ENCODE measurements at places on chromosomes 16 and 17.

DNA sequence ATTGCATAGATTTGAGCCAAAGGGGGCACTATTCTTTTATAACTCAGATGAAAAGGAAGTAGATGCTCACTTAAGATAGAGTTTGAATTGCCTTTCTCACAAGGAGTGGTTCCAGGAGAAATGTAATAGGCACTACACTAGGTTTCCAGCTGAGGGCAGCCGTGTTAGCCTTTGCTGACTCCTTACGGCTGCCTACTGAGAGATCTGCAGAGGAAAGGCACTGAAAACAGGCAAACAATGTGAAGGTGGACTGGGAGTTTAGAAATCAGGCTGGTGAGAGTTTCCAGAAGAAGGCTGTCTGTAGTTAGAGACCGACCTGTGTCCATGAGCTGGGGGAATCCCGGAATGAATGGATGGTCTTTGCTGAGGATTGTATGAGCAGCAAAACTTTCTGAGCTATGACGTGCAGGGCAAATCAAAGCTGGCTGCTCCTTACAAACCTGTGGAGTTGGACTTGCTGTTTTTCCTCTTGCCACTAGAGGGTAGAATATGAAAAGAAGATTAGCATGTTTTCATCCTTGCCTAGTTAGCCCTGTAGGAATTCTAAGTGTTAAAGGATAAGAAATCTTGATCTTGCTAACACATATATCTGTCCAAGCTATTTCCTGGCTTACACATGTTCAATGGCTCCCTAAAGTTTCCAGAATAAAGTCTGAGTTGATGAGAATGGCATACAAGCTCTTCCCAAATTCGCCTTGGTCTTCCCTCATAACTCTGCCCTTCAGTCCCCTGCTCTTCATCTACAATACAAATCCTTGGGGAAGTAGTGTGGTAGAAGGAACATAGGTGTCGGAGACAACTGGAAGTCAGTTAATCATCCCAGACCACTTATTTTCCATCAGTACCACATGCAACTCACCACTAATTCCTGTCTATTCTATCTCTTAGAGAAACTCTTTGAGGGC is 20.1 kb upstream of the TAOK1 start:
- no peak for DNase-seq
- H3K27me3 ChIP-seq = no peaks in the 10 kb centered on the region

DNA sequence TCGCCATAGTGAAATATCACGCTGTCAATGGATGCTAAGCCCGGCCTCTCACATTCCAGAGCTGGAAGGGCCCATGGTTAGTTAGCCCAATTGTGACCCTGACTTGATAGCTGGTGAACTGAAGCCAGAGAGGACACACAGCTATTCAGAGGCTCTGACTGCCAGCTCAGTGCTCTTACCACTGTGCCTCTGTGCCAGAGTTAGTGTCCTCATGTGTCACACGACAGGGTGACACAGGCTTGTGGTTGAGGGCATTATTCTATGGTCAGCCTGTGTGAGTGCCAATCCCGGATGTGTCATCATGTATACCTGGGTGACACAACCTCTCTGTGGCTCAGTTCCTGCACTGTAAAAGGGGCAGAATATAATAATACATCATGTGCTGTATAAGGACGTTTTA is 2.5 kb upstream of the MT1X start:
- H3K4me3 ChIP-seq = no peak overlapping the region
- no peaks in the 10 kb centered on the region for H3K36me3 ChIP-seq
- no peaks in the 10 kb centered on the region for H3K27me3 ChIP-seq
- no peak for DNase-seq
- H3K27ac ChIP-seq = no peak overlapping the region
- H3K4me1 ChIP-seq = peaks cover 76% of the 10 kb centered on the region

DNA sequence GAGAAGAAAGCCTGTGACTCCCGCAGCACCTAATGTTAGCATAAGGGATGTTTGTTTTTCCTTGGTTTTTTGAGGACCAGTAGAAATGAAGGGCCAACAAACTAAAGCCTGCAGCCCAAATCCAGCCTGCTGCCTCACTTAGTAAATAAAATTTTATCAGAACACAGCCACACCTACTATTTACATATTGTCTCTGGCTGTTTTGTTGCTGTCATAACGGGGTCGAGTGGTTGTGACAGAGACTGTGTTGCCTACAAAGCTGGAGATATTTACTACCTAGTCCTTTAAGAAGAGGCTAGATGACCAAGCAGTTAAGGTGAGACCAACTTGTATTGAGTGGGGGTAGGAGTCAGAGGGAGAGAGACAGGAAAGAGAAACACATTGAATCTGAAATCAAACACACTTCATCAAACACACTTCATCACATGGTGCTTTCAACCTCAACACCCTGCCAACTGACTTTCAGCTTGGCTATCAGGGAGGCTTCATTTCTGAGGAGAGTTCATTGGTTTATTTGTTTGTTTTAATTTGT is 546.3 kb upstream of the CDH11 start:
- no peak for DNase-seq
- H3K27ac ChIP-seq = no peak overlapping the region
- H3K36me3 ChIP-seq = no peaks in the 10 kb centered on the region
- no peaks in the 10 kb centered on the region for H3K4me1 ChIP-seq
- H3K4me3 ChIP-seq = no peak overlapping the region
- H3K27me3 ChIP-seq = no peaks in the 10 kb centered on the region

DNA sequence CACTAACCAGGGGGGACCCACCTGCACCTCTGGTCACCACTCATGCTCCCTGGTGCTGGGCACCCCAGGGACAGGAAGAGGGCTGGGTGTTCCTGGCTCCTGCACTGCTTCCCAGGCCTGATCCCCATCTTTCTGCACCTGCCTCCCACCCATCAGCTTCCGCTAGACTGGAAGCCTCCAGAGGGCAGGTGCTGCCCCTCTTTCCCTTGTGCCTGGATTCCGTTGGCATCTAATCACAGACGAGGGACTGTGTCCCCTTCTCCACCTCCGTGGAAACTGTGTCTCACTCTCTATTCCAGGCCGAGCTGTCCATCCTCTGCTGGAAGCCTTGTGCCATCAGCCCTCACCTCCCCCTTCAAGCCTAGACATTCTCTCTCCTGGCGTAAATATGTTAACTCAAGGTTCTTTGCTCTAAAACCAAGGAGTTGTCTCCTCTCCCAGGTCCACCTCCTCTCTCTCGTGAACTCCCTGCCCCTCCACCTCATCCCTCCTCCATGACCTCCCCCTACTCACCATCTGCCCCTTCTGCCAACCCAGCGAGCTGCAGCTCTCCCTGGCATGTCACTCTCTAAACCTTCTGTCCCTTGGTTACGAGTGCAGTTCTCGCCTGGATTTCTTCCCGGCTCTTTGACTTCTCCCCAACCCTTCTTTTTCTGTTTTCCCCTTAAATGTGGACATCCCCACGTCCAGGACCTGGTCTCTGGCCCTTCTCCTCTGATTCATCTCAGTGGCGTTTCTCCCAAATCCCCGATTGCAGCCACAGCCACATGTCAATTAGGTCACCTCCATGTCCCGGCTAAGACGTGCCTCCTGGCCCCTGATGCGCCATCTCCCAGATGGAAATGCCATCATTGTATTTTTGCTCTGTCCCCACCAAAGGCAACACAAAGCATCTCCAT is 107.7 kb downstream of the SEC14L1 start:
- peaks cover 3% of the 10 kb centered on the region for H3K4me1 ChIP-seq
- DNase-seq = no peak
- H3K4me3 ChIP-seq = no peak overlapping the region
- H3K36me3 ChIP-seq = no peaks in the 10 kb centered on the region
- no peaks in the 10 kb centered on the region for H3K27me3 ChIP-seq

GRCh38 chr17:31825961-31826691 is 32.9 kb downstream of the COPRS start:
- no peak for DNase-seq
- H3K36me3 ChIP-seq = no peaks in the 10 kb centered on the region

DNA sequence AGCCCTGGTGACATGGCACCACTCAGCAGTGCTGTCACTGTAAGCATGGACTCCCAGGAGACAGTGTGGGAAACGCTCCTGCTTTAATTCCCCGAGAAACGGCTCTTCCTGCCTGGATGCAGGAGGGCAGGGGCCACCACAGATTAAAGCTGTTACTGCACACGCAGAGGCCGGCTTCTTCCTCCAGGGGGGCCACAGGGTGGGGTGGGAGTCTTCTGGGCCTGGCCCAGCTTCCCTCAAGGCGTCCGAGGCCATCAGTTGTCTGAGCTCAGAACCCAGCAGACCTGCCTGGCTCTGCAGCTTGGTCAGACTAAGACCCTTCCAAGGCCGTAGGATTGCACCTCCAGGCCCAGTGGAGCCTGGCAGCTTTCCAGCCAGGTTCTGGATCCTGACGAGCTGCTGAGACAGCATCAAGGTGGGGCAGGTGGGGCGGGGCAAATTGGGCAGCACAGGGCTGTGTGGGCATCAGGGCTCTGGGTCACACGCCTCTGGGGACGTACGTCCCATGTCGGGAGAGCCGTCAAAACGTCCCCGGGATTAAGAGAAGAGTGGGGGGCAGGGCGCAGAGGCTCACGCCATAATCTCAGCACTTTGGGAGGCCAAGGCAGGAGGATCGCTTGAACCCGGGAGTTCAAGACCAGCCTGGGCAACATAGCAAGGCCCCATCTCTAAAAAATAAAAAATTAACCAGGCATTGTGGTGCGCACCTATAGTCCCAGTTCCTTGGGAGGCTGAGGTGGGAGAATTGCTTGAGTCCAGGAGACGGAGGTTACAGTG is 5.0 kb upstream of the CAPN15 start:
- H3K4me3 ChIP-seq = no peak overlapping the region
- peaks cover 25% of the 10 kb centered on the region for H3K4me1 ChIP-seq
- no peak overlapping the region for H3K27ac ChIP-seq

GRCh38 chr17:47704116-47704515 is 10.2 kb downstream of the TBKBP1 start:
- peaks cover 13% of the 10 kb centered on the region for H3K4me1 ChIP-seq
- H3K27ac ChIP-seq = no peak overlapping the region
- no peaks in the 10 kb centered on the region for H3K27me3 ChIP-seq
- H3K4me3 ChIP-seq = no peak overlapping the region
- no peaks in the 10 kb centered on the region for H3K36me3 ChIP-seq
- no peak for DNase-seq

DNA sequence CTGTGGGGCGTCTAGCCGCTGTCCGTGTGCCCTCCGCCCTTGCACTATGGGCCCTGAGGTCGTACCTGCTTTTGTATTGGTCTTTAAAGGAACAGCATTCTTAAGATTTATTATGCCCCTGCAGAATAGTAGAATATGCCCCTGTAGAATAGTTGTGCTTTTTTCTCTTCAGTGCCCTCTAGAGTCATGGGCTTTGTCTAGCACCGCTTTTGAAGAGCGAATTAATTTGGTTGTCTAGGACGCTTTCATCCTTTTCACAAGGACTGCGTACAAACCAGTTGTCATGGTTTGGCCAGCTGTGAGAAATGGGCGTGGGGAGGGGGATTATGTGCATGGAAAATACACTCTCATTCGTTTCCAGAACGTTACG is 621 bp downstream of the CEP95 start:
- H3K4me1 ChIP-seq = peaks cover 28% of the 10 kb centered on the region
- peak overlapping the region; percentile 100 for H3K27ac ChIP-seq
- H3K4me3 ChIP-seq = peak overlapping the region; percentile 85
- no peak for DNase-seq
- peaks cover 24% of the 10 kb centered on the region for H3K36me3 ChIP-seq

DNA sequence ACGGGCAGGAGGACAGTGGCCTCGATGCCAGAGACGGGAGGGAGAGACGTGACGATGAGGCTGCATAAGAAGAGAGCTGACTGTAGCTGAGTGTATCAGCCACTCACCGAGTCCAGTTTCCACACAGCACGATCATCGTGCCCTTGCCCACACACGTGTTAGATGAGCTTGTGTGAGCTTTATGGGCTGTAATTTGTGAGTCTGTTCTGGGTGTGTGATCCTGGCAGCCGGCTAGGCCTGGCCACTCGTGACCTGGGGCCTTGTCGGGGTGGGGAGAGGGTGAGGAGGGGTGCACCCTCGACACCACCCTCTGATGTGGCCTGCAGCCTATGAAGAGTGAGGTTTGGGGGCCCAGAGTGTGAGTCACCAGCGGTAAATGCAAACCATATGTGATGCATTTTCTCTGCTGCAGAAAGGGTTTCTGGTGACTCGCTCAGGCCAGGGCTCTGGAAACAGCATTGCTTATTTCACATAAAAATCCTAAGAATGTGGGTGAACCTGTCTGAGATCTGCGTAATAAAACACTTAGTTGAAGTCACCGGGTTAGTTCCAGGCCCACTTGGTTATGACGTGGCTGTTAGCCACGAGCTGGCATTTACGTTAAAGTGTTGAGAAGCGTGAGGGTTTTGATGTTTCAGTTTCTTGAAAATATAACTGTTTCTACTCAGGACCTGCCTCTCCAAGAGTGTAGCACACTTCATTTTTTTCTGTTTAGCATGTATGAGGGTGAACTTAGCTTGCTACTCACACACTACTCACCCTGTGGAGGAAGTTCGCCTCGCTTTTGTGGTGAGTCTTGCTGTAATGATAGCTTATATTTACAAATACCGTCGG is 4.2 kb downstream of the METRNL start:
- H3K27ac ChIP-seq = peak overlapping the region; percentile 95
- H3K4me3 ChIP-seq = peak overlapping the region; percentile 14
- H3K4me1 ChIP-seq = peaks cover 63% of the 10 kb centered on the region
- peaks cover 57% of the 10 kb centered on the region for H3K36me3 ChIP-seq

DNA sequence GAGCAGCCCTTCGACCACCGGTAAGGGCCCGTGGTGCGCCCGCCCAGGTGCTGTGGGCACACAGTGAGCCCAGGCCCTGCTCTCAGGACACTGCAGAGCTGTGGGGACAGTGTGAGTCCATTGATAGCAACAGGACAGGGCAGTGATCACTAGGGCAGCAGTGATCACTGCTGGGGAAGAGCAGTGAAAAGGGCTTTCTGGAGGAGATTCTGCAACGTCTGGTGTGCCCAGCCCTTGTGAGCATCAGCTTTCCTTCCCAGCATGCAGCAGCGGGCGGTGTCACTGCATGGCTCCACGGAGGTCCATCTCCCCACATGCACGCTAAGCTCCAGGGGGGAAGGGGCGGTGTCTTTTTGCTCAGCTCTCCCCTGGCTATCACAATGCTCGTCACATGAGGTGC is 32.1 kb downstream of the MAP1LC3B start:
- peaks cover 21% of the 10 kb centered on the region for H3K4me1 ChIP-seq
- H3K4me3 ChIP-seq = no peak overlapping the region
- peaks cover 24% of the 10 kb centered on the region for H3K36me3 ChIP-seq
- no peak overlapping the region for H3K27ac ChIP-seq
- H3K27me3 ChIP-seq = no peaks in the 10 kb centered on the region
- DNase-seq = no peak

GRCh38 chr16:65336160-65336559 is 214.3 kb upstream of the CDH11 start:
- no peak for DNase-seq
- H3K4me1 ChIP-seq = no peaks in the 10 kb centered on the region
- no peaks in the 10 kb centered on the region for H3K27me3 ChIP-seq

- H3K36me3 ChIP-seq = no peaks in the 10 kb centered on the region
- H3K27me3 ChIP-seq = peaks cover 40% of the 10 kb centered on the region
- no peak for DNase-seq
- no peak overlapping the region for H3K27ac ChIP-seq
- no peak overlapping the region for H3K4me3 ChIP-seq
Measured at GRCh38 chr16:3095869-3096268, 3.2 kb downstream of the ZSCAN10 start.

- H3K36me3 ChIP-seq = no peaks in the 10 kb centered on the region
- H3K27me3 ChIP-seq = no peaks in the 10 kb centered on the region
- no peak overlapping the region for H3K27ac ChIP-seq
Measured at GRCh38 chr16:49442805-49443204, 69.2 kb downstream of the C16orf78 start.

- H3K4me1 ChIP-seq = peaks cover 46% of the 10 kb centered on the region
- no peak for DNase-seq
- H3K27me3 ChIP-seq = no peaks in the 10 kb centered on the region
- H3K4me3 ChIP-seq = no peak overlapping the region
Measured at GRCh38 chr17:10623737-10624338, 33.3 kb downstream of the MYH3 start.
